ENCODE measurements at places on chromosomes 6 and 20.

DNA sequence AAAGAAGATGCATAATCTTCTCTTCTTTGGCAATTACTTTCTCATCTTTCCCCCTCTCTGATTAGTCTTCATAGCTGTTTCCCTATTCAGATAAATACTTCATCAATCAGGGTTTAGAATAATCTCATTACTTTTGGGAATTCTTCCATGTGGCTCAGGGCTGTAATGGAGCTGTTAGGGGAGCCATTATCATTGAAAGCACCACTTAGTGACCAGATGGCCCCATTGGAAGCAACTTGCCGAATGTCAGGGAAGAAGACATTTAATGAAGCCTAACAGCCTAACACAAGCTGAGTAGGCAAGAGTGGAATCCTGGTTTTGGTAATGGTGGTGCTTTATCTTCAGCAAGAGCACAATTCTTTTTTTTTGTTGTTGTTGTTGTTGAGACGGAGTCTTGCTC is 45.0 kb downstream of the TIAM2 start:
- no peak for DNase-seq

DNA sequence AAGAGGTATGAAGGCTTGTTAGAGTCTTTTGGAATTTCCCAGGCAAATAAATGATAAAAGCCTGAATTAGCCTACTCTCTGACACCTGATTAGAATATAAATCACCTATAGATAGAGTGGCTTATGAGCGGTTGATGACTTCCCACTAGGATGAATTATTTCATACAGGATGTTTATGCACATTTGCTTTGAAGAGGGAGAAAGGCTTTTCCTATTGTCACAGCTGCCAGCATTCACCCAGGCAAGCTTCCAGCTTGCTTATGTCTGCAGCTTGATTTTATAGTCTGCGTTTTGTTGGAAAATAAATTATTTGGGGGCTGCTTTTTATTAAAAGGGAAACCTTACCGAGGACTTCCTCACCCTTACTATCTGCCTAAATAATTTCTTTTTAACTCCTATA is 51.3 kb upstream of the EIF2S2 start:
- DNase-seq: no peak

DNA sequence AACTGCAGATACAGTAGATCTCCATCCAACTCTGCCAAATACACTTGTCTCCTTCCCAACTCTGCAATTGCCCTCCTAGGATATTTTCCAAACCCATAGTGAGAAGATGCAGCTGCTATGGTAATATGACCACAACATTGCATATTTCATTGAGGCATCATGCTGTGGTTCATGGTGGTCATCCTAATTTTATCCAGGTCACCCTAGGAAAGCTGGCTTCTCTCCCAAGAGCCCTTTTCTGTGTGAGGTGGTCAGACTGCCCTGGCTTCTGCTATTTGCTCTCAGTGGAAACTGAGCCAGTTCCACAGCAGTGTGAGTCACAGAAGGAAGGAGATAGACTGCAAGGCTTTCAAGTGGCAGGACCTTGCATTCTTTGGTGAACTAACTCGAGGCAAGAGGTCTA is 5.5 kb downstream of the OGFRL1 start:
- DNase-seq: no peak

DNA sequence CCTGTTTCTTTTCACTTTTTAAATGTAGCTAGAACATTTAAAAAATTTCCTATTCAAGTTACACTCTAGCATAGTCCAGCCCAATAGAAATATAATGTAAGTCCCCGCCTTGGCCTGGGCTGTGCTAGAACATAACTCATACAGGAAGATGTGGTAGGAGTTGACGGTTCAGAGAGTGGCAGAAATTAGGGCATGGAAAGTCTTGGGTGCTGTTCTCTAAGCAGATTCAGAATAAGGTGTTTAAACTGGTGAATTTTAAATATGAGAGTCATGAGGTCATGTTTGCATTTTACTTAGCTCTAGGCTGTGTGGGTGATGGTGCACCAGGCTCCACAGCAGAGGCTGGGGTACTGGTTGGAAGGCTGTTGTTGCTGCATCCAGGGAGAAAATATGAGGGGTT is 256.5 kb downstream of the FARS2 start:
- peak; percentile 20 for DNase-seq

- DNase-seq: no peak
These were observed 29.6 kb upstream of the SMIM26 start for GRCh38 chr20:18537651-18538050.

DNA sequence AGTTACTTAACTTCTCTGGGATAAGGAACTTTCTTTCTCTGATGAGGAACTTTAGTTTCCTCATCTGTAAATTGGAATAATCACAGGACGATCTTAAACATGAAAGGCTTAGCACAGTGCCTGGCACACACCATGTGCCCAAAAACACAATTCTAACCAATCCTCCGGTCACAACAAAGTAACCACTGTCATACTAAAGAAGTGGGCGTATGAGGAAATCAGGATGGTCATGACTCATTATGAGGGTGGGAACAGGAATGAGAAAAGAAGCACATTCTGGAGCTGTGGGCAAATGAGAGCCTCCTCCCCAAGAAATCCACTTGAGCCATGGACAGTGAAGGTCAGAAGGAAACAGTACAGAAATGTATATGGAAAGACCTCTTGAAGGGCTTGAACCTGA is 82.9 kb downstream of the LRFN2 start:
- DNase-seq: no peak

- no peak for DNase-seq
These were observed 195.2 kb downstream of the SLC16A10 start for GRCh38 chr6:111282515-111282914.

- DNase-seq: no peak
These were observed 30.9 kb downstream of the ANGPT4 start for GRCh38 chr20:884983-885952.

- no peak for DNase-seq
These were observed 129.8 kb upstream of the EDN1 start for GRCh38 chr6:12160326-12160725.

DNA sequence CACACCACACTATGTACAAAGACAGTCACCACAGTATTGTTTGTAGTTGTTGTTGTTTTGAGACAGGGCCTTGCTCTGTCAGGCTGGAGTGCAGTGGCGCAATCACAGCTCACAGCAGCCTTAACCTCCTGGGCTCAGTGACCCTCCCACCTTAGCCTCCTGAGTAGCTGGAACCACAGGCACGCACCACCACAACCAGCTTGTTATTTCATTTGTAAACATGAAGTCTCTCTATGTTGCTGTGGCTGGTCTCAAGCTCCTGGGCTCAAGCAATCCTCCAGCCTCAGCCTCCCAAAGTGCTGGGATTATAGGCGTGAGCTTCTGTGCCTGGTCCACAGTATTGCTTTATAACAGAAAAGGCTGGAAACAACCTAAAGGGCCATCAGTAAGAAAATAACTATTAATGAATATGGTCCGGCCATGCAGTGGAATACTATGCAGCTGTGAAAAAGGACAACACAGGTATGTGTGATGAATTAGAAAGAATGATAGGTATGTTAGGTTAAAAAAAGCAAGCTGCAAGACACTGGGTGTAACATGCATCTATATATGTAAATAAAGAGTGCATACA is 30.0 kb upstream of the PTGIS start:
- no peak for DNase-seq

DNA sequence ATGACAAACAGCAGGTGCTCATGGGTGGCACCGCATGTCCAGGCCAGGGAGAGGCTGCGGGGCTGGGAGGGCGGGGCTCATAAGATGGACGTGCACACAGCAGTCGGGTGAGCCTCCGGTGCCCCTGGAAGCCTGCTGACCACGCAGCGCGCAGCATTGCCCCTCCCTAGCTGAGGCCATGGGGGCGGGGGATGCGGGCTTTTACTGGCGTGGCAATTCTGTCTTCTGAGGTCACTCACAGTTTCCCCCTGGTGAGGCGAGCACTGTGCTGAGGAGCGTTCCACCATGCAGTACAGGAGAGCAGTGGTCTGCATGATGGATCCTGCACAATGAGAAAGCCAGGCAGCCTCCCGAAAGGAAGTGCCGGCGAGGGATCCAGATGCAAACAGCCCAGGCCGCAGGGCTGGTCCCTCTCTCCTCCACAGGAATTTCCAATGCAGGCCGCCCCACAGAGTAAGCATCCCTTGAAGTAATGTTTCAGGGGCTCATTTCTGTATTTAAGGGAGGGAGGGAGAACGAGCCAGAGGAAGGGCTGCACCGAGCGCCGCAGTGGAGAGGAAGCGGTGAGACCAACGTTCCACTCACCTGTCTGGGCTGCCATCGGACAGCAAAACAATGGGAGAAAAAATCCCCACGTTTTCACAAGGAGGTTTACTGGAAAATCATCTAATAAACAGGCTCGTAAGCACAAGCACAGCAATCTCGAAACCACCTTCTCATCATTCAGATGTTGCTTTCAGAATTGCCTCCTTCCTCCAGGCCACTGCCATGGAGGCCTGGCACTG is 56.0 kb downstream of the IRF4 start:
- peak; percentile 36 for DNase-seq

- DNase-seq: no peak
These were observed 180.1 kb upstream of the SOX4 start for GRCh38 chr6:21413428-21413827.

DNA sequence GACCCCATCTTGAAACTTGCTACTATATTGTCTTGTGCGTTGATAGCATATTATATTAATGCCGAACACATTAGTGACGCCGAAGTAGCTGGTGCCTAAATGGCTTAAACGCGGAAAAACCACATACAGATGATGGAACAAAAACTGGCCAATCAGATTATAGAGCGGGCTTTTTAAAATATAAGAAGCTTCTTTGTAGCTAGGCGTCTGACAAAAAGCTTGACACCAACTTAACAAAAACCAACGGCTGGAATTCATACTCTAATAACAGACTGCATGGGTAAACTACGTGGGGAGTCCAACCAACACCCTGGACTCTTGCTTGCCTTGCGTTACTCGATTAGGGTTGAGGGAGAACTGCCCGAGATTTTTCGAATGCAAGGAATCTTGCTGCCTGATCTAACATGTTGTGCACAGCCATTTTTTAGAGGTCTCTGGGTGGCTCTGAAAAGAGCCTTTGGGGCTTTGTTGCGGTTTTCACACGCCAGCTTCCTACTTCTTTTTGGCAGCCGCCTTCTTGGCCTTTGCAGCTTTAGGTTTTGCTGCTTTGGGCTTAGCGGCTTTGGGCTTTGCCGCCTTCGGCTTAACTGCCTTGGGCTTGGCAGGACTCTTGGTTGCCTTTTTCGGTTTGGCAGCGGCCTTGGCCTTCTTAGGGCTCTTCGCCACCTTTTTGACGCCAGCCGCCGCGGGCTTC is 45.7 kb downstream of the OR2B2 start:
- no peak for DNase-seq

- DNase-seq: no peak
These were observed 99.3 kb upstream of the CITED2 start for GRCh38 chr6:139473731-139474130.

DNA sequence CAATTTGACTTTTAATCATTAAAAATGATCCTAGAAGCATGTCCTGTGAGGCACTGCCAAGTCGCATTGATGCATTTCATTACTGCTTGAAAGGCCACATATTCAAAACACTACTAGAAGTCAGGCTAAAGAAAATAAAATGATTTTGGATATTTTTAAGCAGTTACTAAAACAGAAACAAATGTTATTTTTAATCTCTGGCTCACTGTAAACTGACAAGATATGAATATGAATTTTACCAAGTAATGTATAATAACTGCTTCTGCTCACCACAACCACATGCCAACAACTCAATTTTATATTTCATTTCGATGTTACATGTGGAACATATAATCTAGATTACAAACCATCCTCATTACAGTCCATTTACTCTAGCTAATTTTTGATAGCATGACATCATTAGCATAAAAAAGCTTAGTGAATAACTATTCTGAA is 90.6 kb downstream of the ATXN1 start:
- no peak for DNase-seq

GRCh38 chr6:70285201-70285600 is 17.7 kb downstream of the COL9A1 start:
- no peak for DNase-seq

DNA sequence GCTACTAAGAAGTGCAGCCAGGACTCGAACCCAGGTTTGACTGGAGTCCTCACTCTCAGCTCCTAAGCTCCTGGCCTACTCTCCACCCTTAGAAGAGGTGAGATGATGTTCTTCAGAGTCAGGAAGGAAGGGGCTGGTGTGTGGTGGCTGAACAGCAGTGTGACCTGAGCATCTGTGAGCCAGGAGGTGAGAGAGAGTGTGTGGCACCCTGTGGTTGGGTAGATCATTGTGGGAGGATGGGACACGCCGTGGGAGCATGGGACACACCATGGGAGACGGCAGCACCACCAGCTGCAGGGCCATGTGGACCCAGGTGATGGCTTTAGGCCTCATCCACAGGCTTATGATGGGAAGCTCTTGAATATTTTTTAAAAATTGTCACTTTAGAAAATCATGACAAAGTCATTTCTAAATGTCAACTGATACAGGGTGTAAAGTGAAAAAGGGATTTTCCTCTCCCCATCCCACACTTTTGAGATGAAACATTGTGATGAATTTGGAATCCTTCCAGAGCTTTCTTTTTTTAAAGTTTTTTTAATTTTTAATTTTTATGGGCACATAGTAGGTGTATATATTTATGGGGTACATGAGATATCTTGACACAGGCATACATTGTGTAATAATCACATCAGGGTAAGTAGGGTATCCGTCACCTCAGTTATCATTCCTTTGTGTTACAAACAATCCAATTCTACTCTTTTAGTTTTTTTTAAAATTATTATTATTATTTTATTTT is 31.6 kb downstream of the SRC start:
- no peak for DNase-seq

GRCh38 chr6:100768816-100769351 is 112.2 kb downstream of the ASCC3 start:
- DNase-seq: no peak

DNA sequence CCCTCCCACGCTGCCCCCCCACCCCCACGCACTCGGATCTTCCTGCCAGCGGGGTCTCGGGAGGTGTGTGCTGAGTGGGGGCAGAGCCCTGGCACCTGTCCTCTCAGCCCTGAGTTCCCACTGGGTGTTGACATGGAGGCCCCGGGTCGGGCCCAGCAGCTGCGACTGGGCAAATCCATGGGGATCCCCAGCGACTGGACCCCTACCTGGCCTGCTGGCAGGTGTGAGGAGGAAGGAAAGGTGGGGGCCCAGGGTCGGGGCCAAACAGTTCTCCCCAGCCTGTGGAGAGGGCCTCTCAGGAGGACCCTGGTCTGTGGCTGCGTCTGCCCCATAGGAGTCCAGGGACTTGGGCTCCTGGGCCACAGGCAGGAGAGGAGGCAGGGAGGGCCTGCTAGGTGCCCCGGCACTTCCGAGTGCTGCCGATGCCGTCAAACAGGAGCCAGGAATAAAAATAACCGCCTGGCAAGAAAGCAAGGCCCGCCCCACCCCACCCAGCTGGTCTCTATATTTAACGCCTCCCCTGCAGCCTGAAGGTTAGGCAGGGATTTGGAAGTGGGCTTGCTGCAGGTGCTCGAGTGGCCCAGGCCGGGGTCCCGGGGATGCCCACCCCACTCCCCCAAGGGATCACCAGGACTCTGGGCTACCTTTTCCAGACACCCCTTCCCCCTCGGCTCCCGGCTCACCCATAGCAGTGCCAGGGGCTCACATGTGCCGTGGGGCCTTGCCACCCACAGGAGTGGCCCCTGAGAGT is 1.4 kb upstream of the EEF1A2 start:
- no peak for DNase-seq

- no peak for DNase-seq
These were observed 246.1 kb downstream of the FOXA2 start for GRCh38 chr20:22338140-22338708.
